ENCODE measurements at places on chromosomes 5 and 9. TPM values are rescaled to one million over a fixed set of nuclear protein-coding genes. Genes with fewer than 3 reads are reported as not detected.

Gene CENPP
- 2.5 TPM for total RNA-seq

Gene DMXL1
- total RNA-seq = 39.3 TPM

Gene FSD1L
- 0.38 TPM for total RNA-seq

Gene YIPF5
- total RNA-seq = 38.3 TPM

Gene SHOC1
- not detected for total RNA-seq

- no peak overlapping the region for H3K4me3 ChIP-seq
- H3K27me3 ChIP-seq = no peaks in the 10 kb centered on the region
- H3K36me3 ChIP-seq = no peaks in the 10 kb centered on the region
- H3K4me1 ChIP-seq = peaks cover under 1% of the 10 kb centered on the region
- peak; percentile 57 for DNase-seq
Observed at GRCh38 chr9:32378496-32378895, 5.9 kb upstream of the ACO1 start.
